ENCODE measurements at places on chromosomes 7 and 10.

GRCh38 chr7:55171157-55171556 lies 152.3 kb downstream of the EGFR start:
- DNase-seq: no peak

GRCh38 chr10:119424258-119424975 lies 118.1 kb downstream of the RGS10 start:
- no peak for DNase-seq

DNA sequence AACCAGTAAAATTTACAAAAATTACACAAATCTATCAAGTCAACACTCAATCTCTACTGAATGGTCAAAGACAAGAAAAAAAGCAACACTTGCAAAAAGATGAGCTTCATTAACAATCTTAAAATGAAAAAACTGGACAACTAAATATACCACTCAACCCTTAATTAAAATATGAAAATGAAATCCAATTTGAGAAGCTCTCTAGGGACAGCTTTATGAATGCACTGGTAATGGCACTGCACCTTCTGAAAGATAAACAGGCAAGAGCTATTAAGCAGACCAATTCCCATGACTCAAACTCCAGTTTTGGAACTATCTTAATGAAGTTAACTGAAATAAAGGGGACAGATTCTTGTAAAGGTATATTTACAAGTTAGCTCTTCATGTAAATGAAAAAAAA lies 135.7 kb downstream of the GALNT11 start:
- no peak for DNase-seq

DNA sequence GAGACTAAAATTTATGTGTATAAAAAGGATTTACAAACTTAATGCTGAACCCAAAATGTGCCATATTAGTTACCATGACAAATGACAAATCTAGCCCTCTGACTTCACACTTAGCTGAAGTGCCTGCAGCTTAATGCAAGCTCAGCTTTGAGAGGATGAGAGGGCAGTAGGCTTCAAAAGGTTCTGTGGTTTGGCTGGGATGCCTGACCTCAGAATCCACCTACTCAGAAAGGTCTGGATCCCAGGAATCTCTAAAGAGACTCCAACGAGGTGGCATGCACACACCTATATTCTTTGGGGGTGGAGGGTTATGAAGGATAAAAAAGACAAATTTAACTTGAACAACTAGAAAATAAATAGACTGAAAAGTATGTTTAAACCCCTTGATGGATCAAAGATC lies 213.4 kb downstream of the TAX1BP1 start:
- no peak for DNase-seq

GRCh38 chr7:151306374-151306773 lies 35.2 kb upstream of the NUB1 start:
- no peak for DNase-seq
